Esophagus squamous epithelium (tissue), 5 donors: ENCODE measurements at places on chromosomes 16 and 17.

DNA sequence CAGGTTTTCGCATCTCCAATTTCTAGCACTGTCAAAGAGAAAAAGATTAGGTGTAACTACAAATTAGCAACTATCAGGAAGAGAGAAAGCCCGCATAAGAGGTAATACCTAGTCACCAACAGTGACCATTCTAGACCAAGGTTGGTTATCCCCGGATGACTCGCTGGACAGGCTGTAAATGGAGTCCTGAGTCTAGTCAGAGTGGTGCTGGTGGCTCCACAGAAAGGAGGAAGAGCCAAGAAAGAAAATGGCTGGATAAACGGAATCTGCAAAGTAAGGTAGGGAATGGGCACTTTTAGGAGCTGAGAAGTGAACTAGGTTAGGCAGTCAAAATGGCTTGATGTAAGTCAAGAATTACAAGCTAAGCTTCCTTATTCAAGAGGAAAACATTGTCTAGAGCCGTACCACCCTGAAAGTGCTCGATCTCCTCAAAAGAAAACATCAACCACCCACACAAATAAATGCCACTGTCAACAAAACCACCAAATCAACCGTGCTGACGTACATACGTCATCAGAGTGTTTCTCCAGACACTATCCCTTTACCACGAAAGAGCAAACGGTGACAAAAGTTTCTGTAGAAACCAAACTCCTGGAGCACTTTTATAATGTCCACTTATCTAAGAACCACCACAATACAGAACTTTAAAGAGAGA lies 2.2 kb downstream of the GSPT1 start:
- no peak for DNase-seq

- DNase-seq: no peak
Measured at GRCh38 chr16:85420501-85421337, 192.4 kb upstream of the GSE1 start.

GRCh38 chr17:19338031-19338990 lies 24.2 kb downstream of the B9D1 start:
- DNase-seq: no peak

DNA sequence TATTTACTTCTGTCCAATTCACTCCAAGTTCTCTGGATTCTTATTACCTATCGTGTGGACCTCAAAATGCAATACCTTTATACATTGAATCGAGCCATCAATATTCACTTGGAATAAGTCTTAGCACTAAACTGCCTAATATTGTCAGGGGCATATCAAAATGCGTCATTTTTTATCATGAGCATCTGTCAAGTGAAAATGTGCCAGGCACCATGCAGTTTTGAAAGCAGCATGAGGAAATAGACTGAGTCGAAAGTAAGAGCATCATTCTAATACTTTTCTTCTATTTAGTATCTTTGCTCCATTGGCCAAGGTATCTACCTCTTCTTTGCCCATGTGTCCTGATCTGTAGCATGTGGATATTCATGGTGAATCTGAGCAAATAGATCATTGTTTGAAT lies 1193.4 kb downstream of the CDH11 start:
- DNase-seq: no peak

- no peak for DNase-seq
Measured at GRCh38 chr17:17018612-17019429, 23.4 kb upstream of the MPRIP start.

- no peak for DNase-seq
Measured at GRCh38 chr17:80742581-80743180, 198.0 kb downstream of the RPTOR start.

DNA sequence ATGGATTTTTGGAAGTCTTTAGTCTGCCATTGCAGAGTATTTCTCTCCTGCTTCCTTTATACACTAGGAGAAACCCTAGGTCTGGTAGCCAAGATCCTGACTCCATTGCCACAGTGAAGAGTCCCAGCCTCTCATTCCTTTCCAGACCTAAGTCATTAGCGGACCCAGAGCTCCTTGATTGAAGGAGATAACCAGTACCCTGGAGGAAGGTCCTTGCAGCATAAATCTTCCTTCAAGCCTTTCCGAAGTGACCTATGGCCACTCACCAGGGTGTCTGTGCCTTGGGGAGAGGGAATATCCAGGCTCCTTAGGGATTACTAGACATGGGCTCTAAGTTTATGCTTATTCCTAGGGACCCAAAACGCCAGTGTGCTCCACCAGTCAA lies 35.8 kb downstream of the BCL7C start:
- no peak for DNase-seq

DNA sequence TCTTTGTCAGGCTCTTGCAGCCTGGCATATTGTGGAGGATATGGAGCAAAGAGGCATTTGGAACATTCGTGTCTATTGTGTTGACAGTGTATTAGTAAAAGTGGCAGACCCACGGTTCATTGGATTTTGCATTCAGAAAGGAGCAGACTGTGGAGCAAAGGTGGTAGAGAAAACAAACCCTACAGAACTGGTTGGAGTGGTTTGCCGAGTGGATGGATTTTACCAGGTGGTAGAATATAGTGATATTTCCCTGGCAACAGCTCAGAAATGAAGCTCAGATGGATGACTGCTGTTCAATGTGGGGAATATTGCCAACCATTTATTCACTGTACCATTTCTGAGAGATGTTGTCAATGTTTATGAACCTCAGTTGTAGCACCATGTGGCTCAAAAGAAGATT lies 44.5 kb downstream of the EFCAB13 start:
- DNase-seq: no peak

GRCh38 chr16:71255721-71256120 lies 25.2 kb upstream of the HYDIN start:
- DNase-seq: no peak

- DNase-seq: no peak
Measured at GRCh38 chr16:71784093-71784492, 24.5 kb downstream of the AP1G1 start.
